NCI-H510A (cell line): ENCODE measurements at places on chromosomes 5 and 9.

DNA sequence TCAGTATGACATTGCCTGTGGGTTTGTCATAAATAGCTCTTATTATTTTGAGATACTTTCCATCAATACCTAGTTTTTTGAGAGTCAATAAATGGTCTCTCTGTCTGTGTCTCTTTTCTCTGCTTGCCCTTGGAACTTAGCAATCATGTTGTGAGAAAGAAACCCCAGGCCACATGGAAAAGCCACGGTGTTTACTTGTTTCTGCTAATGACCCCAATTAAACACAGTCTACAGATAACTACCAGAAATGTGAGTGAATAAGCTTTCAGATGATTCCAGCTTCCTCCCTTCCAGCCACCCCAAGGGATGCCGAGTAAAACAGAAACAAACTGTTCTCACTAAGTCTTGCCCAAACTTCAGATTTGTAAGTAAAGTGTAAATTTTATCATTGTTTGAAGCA lies 584.9 kb downstream of the MAT2B start:
- DNase-seq: no peak

DNA sequence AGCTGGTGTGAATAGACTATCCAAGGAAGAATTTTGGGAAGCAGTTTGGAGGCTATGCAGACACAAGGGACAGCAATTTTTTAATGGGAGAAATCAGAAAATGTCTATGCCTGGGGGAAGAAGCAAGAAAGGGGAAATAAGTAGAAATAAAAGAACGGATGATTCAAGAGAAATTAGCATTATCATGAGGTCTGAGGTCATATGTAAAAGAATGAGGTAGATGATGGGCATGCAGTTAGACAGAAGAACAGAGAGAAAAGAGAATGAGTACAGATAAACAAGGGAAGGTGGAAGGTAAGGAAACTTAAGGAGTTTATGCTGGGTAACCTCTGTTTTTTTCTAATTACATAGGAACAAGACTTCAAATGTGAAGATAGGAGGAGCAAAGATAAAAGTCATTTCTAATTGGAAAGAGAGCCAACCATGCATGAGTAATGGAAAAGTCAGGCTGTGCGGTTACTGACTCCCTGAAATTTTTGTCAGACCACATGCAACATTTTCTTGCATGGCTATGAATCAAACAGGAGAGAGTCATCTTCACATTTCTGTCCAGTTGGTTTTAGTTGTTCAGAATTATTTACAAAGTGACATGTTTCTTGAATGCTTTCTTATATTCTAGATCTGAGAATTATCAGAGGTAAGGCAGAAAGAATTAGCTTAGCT lies 101.0 kb upstream of the PIK3R1 start:
- DNase-seq: no peak

- no peak for DNase-seq
These were observed 463.5 kb upstream of the RGMB start for GRCh38 chr5:98309785-98310598.

- no peak for DNase-seq
These were observed 45.0 kb downstream of the TRIM36 start for GRCh38 chr5:115124741-115125140.

- no peak for DNase-seq
These were observed 9.4 kb downstream of the IGIP start for GRCh38 chr5:140135127-140135526.

DNA sequence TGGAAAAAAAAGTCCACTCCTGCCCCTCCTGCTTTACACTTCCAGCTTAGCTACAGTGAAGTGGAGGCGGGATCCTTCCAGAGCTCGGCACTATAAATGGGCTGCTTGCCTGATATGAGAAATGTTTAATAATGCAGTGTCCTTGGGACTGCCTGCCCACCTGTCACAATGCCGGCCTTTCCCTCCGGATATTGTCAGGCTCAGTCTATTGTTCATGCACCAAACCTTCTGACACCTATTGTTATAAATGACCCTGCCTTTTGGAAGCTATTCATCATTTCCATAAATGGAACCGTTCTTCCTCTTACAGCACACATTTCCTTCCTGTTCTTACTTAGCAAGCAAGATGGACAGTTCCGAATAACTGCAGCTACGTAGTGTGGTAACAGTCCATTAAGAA lies 146.3 kb downstream of the DMAC1 start:
- no peak for DNase-seq

GRCh38 chr5:96506376-96506775 lies 73.3 kb upstream of the PCSK1 start:
- no peak for DNase-seq

GRCh38 chr9:105414947-105415661 lies 32.7 kb upstream of the FSD1L start:
- DNase-seq: no peak

DNA sequence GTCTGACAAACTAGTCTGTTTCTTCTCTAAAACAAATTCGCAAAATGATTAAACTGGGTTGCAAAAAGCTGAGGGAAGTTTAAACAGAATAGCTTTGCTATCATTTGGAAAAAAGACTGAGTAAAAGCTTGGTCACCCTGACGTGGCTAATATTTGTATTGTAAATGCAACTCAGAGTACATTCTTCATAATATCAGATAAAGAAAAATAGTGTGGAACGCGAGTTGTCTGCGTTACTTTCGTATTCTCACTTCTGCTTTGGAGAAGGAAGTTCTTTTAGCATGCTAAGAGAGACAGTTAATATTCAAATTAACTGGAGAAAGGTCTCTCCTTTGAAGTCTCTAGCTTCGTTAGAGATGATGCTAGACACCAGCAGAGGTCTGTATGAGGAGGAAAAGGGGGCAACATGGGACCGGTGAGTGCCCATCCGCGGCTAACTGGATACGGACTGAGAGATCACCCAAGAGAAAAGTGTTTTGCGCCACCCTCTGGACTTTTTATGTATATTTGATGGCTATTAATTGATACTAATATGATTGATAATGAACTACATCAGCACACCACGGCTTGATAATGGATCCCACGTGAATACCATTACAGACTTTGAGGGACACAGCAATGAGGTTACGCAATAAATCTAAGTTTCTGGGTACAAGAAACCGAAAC lies 2.9 kb upstream of the CNTRL start:
- DNase-seq: no peak

- no peak for DNase-seq
These were observed 20.3 kb upstream of the TERT start for GRCh38 chr5:1315018-1315708.
